ENCODE measurements at places on chromosomes 16 and 17. TPM values are rescaled to one million over a fixed set of nuclear protein-coding genes. Genes with fewer than 3 reads are reported as not detected.

DNAAF1 gene
- 0.47 TPM for total RNA-seq

CLEC18B gene
- 1.1 TPM for total RNA-seq

TRIM47 gene
- 2.9 TPM for total RNA-seq

CCDC200 gene
- total RNA-seq, result not detected

ITGAD gene
- total RNA-seq, result not detected

CCL17 gene
- total RNA-seq, result not detected

C1QL1 gene
- 3.1 TPM for total RNA-seq

ADAMTS18 gene
- total RNA-seq, result 7.4 TPM

KRT32 gene
- total RNA-seq, result not detected

FOXL1 gene
- total RNA-seq, result 2.5 TPM

TCAP gene
- total RNA-seq, result 3.0 TPM

DLX3 gene
- total RNA-seq, result 5.2 TPM

SYNGR3 gene
- 0.49 TPM for total RNA-seq

ZG16 gene
- 0.11 TPM for total RNA-seq

AXIN2 gene
- 87.8 TPM for total RNA-seq

LITAFD gene
- total RNA-seq, result not detected

LGALS9B gene
- not detected for total RNA-seq

PPL gene
- total RNA-seq, result 36.8 TPM

FN3K gene
- 33.3 TPM for total RNA-seq

TMEM95 gene
- not detected for total RNA-seq

FAHD1 gene
- total RNA-seq, result 21.3 TPM

KCNJ2 gene
- total RNA-seq, result 26.8 TPM

SLC2A4 gene
- 1.8 TPM for total RNA-seq

ATP2A3 gene
- total RNA-seq, result 4.6 TPM

UBE2O gene
- 42.7 TPM for total RNA-seq

MFSD6L gene
- total RNA-seq, result 4.0 TPM

DDX52 gene
- total RNA-seq, result 45.8 TPM

GGT6 gene
- total RNA-seq, result 0.22 TPM

IL17C gene
- total RNA-seq, result not detected

SOST gene
- total RNA-seq, result 0.23 TPM

IRF8 gene
- total RNA-seq, result 5.8 TPM

KIF18B gene
- 19.2 TPM for total RNA-seq

SMIM5 gene
- total RNA-seq, result 1.7 TPM

FA2H gene
- total RNA-seq, result not detected

VMP1 gene
- total RNA-seq, result 208 TPM

CNTROB gene
- total RNA-seq, result 49.4 TPM

OR4D1 gene
- total RNA-seq, result not detected

MT1A gene
- not detected for total RNA-seq

KARS1 gene
- total RNA-seq, result 117 TPM

UTS2R gene
- total RNA-seq, result 7.6 TPM

HS3ST3A1 gene
- 10.2 TPM for total RNA-seq

TBX6 gene
- total RNA-seq, result 2.7 TPM

KRTAP9-2 gene
- total RNA-seq, result not detected

RPL13 gene
- total RNA-seq, result 2,192 TPM

FZD2 gene
- 82.1 TPM for total RNA-seq

SMPD3 gene
- total RNA-seq, result 0.20 TPM

SLC52A1 gene
- 0.20 TPM for total RNA-seq

MYH11 gene
- total RNA-seq, result 0.89 TPM

TSNAXIP1 gene
- 4.4 TPM for total RNA-seq

CAMTA2 gene
- 27.0 TPM for total RNA-seq

TBC1D26 gene
- total RNA-seq, result 2.8 TPM

EPN2 gene
- 76.7 TPM for total RNA-seq

MRPS34 gene
- 65.3 TPM for total RNA-seq

NUTF2 gene
- total RNA-seq, result 130 TPM

RGS9 gene
- total RNA-seq, result 9.9 TPM

NUPR1 gene
- total RNA-seq, result 12.3 TPM

PPY gene
- total RNA-seq, result not detected

ALDH3A2 gene
- 78.4 TPM for total RNA-seq
